ENCODE measurements at places on chromosomes 6 and 20.
A peak's percentile ranks its signal among the peaks of the same experiment; 100 is the strongest.

GRCh38 chr6:73639040-73639439 lies 14.8 kb downstream of the SLC17A5 start:
- DNase-seq = no peak

GRCh38 chr6:11659757-11660156 lies 118.8 kb downstream of the ADTRP start:
- no peak for DNase-seq

DNA sequence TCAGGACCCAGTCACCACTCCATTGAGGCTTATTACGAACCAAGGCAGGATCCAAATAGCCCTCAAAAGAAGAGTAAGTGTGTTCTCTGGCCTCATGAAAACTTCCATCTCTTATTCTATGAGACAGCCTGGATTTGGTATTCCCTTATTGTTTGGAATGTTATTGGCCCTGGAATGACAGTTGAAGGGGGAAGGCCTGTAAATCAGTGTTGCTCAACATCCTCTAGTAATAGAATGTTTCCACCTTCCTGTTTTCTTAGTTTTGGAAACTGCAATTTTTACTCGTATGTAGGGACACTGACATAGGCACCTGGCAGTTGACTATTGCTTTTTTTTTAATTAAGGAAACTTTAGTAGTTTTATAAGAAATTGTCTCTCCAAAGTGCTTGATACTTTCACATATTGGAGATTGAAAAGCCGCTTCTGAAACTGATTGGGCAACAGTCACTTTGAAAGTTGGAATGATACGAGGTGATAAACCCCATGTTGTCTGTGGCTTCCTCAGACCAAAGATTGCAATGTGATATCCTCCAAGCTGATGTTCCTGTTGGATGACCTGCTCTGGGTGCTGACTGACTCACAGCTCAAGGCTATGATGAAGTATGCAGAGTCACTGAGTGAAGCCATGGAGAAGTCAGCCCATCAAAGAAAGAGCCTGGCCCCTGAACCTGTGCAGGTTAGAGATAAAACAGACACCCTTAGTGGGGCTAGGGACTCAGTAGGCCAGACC lies 43.1 kb downstream of the BLTP3A start:
- no peak for DNase-seq

- DNase-seq = no peak
These were observed 27.8 kb downstream of the RNF8 start for GRCh38 chr6:37381579-37381978.

- DNase-seq = no peak
These were observed 27.1 kb downstream of the MICA start for GRCh38 chr6:31430449-31430848.

DNA sequence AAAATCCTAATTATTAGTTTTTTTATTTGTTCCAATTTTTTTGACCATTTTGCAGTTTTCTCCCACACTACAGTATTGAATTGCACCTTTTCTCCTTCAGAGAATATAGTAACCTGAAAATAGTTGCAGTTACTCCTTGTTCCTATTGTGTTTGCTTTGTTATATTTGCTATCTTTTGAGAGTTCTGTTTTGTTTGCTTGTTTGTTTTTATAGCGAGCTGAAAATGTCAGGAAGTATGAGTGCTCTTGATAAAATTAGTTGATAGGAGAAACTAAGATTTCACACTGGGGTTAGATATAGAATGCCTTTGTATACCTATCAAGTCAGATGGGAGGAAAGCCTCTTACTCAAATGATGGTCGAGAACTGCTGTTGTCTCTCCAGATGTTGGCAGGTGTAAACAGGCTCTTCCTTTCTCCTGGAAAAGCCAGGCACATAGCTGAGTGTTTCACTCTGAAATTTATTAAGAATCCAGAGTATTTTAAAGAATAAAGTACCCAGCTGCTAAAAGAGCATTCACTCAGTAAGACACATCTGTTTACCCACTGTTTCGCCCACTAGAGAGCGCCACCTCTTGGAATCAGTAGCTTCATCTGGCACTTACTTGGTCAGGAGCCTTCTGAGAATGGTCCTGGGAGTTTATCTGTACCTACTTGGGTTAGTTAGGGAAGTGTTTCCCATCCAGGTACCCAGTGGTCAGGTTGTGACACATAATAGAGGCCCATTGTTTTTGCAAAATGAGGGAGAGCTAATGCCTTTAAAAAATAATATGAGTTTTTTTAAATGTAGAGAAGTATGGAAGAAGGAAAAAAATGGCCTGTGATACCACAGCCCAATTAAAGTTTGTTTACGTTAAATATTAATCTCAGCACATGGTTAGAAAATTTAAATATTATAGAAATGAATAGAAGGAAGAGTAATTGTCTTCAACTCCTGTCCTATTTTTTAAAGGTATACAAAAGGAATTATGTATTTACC lies 11.2 kb downstream of the NT5DC1 start:
- no peak for DNase-seq

GRCh38 chr6:21754891-21755290 lies 161.3 kb downstream of the SOX4 start:
- DNase-seq = no peak

DNA sequence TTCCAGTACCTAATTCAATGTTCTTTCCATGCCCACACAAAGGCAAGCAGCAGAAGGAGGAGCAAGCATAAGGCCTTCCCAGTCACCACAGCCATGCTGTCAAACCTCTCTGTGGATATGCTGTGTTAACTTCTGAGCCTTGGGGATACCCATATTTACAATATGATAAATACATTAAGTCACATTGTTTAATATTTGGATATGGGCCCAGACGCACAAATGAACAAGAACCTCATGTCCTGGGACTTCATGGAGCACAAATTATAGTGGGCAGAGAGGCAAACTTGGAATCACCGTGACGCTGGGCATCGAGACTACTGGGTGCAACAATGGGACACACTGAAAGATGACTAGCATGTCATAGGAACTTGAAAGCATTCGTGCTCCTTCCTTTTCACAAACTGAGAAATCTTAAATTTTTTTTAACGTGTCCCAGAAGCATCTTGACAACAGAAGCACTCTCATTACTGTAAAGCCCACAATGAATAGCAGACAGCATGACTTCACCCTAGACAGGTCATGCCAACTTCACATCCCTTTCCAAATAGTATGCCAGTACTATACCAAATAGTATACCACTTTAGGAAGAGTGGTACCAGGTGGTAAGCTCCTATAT lies 16.0 kb downstream of the SOD2 start:
- no peak for DNase-seq

GRCh38 chr6:9481292-9482029 lies 933.4 kb downstream of the TFAP2A start:
- DNase-seq = no peak

DNA sequence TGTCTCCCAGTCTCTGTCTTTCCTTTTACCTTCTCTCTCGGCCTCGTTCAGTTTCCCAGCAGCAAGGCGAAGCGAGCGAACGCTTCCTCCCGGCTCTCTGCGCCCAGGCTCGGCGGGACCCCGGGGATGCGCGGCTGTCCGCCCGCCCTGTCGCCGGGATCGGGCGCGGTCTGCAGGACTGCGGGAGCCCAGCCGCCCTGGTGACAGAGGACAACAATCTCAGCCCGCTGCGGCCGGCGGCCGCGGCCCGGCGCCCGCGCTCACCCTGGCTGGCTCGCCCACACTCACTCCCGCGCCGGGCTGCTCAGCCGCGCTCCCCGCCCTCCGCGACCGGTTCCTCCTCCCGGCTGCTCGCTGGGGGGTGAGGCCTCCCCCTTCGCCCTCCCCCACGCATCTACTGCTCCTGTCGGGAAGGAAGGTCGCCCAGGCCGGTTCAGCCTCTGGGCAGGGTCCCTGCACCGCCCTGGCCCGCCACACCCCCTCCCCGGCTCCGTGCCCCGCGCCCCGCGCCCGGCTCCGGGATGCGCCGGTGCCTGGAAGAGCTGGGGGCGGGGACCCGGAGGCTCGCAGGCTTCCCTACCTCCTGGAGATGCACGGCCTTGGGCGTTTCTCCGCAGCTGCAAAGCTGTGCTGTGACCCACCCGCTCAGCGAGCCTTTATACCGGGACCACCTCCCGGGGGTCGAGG lies 410 bp downstream of the SYNE1 start:
- peak; percentile 43 for DNase-seq

DNA sequence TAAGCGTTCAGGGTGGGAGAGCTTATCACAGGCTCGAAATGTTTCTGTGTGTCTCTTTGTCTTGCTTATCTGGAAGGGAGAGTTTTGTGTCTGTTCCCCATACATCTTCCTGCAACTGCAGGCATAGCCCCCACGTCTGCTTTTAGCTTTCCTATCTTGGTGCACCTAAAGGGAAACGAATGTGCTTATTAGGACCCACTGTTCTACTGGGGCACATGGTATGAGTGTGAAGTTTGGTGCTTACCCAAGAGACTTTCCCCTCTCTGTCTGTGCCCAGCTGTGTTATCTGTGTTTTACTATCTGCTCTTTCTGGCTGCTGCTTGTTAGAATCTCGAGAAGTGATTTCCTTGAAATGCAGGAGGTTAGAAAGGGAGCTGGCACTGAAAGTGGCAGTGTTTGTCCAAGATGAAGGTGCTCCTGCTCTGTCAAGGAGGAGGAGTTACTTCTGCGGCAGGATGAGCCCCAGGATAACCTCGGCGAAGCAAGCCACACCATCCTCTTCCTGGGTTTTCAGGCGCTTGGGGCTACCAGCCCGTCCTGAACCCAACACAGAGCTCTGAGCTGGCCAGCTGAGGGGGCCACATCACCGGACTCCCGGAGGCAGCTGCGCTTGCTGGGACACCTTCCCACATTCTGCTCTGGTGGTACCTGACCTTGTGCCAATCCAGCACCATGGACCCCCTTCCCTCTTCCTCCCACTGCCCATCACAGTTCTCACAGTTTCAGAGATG lies 23.4 kb downstream of the DYNLT1 start:
- DNase-seq = no peak

- no peak for DNase-seq
These were observed 238.5 kb downstream of the ZFAND3 start for GRCh38 chr6:38057994-38058393.

DNA sequence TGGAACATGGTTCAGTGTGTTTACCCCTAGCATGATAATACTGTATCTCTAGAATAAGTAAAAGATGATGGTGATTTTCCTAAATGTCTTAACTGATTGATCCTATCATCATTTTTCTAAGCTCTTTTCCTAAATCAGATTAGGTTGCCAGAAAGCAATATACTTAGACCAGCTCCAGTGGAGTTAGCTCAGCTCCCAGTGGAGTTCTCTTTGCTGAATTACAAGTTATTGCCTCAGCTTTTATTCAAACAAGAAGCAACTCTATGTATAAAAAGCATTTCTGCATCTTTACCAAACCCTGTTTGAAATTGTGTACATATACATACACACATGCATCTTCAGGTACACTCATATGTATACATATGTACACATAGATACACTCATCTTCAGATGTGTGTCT lies 44.9 kb downstream of the SNX9 start:
- no peak for DNase-seq

DNA sequence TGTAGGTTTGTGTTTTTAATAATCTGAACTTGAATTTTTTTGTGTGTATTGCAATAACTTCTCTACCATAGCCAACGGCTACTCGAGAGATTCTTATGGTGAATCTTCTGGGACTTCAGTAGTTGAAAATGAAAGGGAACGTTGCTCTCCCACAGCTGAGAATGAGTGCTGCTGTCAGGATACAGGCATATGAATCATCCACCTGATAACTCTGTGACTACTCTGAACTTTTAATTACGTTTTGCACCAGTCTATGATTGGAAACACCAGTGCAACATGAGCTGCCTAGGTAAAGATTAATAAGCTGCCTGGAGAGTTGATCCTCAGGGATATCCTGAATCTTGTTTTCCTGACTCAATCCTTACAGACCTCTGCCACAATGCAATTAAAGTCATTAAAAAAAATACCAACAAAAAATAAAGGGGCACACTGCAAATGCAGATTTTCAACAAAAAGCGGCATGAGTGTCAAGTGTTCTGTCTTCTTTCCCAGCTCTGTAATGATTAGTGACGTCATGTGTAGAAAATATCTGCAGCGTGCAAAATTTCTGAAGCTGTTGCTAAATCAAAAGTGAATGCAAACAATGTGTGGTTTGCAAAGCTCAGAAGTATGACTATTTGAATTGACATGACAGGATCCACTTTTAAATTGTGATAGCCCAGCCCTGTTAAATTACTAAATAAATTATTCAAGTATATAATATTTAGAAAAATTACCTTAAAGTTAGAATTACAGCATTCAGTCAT lies 432.2 kb downstream of the HTR1B start:
- DNase-seq = no peak

DNA sequence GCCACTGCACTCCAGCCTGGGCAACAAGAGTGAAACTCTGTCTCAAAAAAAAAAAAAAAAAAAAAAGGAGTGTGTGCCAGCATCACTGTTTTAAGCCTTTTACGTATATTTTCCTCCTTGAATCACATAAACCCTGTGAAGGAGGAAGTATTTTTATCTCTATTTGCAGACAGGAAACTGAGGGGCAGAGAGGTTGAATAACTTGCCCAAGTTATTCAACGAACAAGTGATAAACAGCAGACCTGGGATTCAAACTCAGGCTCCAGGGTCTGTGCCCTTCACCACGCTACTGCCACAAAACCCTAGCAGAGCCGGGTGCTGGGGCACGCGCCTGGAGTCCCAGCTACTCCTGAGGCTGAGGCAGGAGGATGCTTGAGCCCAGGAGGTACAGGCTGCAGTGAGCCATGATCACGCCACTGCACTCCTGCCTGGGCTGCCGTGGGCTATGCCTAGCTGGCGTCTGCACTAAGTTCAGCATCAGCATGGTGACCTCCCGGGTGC lies 9.4 kb upstream of the AVP start:
- no peak for DNase-seq

- no peak for DNase-seq
These were observed 98.3 kb downstream of the SIM1 start for GRCh38 chr6:100366419-100366818.

GRCh38 chr20:16311756-16312155 lies 261.5 kb downstream of the KIF16B start:
- no peak for DNase-seq

- DNase-seq = no peak
These were observed 20.0 kb downstream of the MAPK13 start for GRCh38 chr6:36150283-36150682.

GRCh38 chr20:62921119-62921687 lies 5.1 kb downstream of the DIDO1 start:
- DNase-seq = no peak

DNA sequence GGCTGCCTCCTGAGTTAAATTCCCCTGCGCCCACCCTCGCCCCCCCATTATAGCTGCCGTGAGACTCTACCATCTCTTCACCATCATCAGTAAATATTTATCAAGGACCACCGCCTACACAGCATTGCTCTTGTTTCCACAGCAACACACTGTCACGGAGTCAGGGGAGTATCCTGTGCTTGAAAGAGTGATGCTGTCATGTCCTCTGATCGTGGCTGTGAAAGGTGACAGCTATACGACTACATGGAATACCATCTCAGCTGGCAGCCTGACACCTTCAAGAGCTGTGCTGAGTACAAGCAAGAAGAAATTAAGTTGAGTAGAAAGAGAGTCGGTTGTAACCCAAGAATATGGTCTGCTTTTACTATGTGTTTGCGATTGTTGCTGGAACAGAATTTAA lies 3.4 kb downstream of the PTPRT start:
- DNase-seq = no peak

- DNase-seq = no peak
These were observed 137.3 kb downstream of the TMEM242 start for GRCh38 chr6:157185986-157186385.

Measured in left hindlimb (tissue), 1 donor.